ENCODE measurements at places on chromosomes 7 and 10.

- no peak for DNase-seq
Measured at GRCh38 chr10:50404021-50404773, 152.9 kb upstream of the ASAH2 start.

DNA sequence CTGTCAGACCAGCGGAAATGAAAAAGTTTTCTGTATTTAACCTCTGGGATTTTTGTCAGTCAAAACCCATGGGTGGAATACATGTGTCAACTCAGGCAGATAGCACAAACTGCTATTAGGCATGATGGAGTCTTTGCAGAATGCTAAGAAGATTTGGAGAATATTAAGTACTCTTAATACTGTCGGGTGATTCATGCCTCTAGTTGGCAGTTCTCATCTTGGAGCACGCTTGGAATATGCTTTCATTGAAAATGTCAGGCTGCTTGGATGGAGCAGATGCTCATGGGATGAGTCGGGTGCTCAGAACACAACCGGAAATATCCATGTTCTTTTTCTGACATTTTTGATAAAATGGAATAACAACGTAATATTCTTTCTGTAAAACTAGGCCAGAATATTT, 27.6 kb upstream of the PRKG1 start:
- DNase-seq, result no peak

DNA sequence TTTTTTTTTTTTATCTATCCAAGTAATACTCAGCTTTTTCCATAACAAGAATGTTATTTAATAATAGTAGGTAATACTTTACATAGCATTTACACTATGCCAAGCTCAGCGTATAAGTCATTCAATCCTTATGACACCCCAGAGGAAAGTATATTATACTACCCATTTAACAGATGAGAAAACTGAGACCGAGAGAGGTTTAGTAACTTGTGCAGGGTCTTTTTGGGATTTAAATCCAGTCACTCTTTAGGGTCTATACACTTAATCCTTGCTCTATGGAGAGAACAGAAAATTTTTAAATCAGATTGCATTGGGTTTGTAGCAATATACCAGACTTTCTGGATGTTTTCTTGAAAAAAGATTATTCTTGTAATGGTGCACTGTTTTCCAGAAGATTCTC, 192.2 kb downstream of the ARHGAP21 start:
- no peak for DNase-seq

GRCh38 chr7:82019551-82020475, 250.0 kb upstream of the HGF start:
- DNase-seq, result no peak

- DNase-seq, result no peak
Measured at GRCh38 chr7:150980663-150981062, 2.5 kb upstream of the KCNH2 start.

- no peak for DNase-seq
Measured at GRCh38 chr10:125102246-125102645, 58.1 kb downstream of the CTBP2 start.

GRCh38 chr10:128007056-128007455, 100.2 kb downstream of the PTPRE start:
- no peak for DNase-seq

DNA sequence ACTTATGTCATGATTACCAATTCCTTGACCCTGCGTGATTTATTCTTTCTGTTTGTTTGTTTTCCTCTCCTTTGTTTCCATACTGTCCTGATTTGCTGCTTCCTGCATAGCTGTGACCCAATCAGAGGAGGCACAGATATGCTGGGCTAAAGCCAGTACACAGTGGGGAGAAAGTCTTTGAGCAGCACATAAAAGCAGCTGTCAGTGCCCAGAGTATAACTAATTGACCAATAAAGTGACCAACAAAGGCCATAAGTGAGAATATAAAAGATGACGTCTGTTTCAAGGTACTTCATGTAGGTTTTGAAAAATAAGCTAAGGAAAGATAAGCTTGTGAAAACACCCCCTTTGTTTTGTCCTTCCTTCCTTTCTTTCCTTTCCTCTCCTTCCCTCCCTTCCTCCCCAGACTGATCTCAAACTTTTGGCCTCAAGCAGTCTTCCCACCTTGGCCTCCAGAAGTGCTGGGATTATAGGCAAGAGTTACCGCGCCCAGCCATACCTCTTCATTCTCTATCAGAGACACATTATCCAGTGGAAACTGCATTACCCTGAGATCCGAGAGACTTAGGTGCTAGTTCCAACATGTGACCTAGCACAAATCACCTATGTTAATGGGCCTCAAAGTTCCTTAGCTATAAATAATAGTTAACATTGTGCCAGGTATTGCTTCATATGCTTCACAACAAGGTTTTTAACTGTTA, 17.0 kb downstream of the BCAP29 start:
- no peak for DNase-seq

DNA sequence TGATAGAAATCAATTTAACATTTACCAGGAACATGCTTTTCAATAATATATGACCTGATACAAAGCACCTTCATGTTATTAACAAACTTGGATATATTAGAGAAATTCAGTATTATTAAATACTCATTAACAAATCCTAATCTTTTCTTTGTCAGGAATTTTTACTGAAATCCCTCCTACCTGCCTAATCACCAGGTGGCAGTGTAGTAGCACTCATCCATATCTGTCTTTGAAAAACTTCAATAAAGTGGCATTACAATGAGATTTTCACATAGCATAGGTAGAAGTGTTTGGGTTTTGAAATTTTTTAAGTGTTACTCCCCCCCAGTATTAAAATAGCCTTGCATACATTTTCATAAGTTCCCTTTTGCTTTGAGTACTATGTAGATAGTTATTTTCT, 1246.6 kb upstream of the LRRN3 start:
- no peak for DNase-seq

All from CD4-positive, alpha-beta T cell treated with Interleukin-17A for 1 hour (primary cell).